ENCODE measurements at places on chromosomes 13 and 19.

- DNase-seq = no peak
These were observed 47.2 kb downstream of the CHST8 start for GRCh38 chr19:33668968-33669367.

DNA sequence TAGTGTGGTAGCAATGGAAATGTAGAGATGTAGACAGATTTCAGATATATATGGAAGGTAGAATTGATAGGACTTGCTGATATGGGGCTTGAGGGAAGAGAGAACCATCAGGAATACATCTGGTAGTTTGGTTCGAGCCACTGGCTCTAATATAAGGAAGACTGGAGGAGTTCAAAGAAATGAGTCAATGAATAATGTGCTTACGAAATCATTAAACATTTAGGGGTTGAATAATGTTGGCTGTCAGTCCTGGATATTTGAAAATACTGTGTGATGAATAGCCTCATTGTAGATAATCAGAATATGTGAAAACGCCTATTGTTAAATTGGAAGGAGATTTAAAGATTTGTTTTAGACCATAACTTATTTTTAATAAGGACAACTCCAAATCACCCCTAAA, 21.6 kb downstream of the SGCG start:
- DNase-seq = no peak

- no peak for DNase-seq
These were observed 134.4 kb upstream of the TSC22D1 start for GRCh38 chr13:44710576-44710975.

GRCh38 chr13:66102864-66103263, 1127.3 kb downstream of the PCDH9 start:
- no peak for DNase-seq

GRCh38 chr13:110628952-110629701, 13.8 kb downstream of the NAXD start:
- DNase-seq = no peak

DNA sequence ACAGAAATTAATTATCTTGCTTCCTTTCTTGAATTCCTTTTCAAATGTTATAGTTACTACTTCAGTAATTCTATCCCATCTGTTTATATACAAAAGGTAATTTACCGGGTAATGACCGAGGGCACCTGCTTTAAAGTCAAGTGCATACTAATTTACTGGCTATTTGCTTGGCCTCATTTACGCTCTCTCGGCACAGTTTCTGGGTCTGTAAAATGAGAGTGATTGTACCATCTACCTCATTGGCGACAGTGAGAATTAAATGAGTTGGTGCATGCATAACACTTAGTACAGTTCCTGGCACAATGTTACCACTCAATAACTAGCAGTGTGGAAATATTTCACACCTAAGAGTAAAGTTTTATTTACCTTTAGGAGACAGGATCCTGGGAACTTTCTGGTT, 111.6 kb downstream of the GGACT start:
- no peak for DNase-seq

DNA sequence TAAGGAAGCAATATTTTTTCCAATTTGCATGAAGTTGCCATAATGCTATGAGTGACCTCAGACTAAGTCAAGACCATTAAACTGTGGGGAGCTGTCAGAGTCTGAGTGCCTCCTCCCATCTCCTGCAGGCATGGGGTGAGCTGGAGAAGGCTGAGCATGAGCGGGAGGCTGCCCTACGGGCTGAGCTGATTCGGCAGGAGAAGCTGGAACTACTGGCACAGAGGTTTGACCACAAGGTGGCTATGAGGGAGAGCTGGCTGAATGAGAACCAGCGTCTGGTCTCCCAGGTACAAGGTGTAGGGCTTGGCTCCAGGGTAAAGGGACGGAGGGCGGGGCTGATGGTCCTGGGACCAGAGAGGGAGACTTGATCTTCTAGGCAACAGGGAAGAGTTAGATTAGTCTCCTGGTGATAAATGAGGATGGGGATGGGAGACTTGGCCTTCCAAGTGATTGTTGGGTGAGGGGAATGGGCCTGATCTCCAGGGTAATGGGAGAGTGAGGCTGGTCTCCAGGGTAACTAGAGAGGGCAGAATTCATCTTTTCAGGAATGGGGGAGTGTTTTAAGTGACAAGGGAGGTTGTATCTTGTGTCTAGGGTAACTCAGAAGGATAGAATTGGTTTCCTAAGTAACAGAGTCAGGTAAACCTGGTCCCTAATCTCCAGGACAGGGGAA, 36.0 kb downstream of the SPTBN4 start:
- no peak for DNase-seq

- no peak for DNase-seq
These were observed 60.9 kb upstream of the MED4 start for GRCh38 chr13:48155848-48156247.

DNA sequence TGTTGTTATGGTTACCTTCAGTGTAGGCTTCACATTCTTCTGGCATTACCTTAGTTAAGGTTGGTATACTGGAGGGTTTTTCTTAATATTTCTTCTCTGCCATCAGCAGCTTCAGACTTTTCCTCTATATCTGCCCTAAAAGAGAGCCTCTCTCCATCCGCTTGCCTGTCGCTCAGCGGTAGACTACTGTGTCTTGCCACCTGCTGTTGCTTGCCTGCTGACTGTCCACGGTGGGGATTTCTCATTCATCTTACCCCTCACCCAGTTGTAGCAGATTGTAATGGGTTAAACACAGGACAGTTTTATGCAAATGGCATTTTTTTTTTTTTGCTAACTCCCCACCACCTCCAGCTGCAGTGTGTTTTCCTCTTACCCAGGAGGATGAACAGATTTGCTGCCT, 577.2 kb downstream of the SLITRK5 start:
- DNase-seq = no peak

- no peak for DNase-seq
These were observed 4.0 kb upstream of the DPF1 start for GRCh38 chr19:38228005-38228377.

GRCh38 chr19:17996826-17997316, 11.1 kb upstream of the ARRDC2 start:
- DNase-seq = no peak

DNA sequence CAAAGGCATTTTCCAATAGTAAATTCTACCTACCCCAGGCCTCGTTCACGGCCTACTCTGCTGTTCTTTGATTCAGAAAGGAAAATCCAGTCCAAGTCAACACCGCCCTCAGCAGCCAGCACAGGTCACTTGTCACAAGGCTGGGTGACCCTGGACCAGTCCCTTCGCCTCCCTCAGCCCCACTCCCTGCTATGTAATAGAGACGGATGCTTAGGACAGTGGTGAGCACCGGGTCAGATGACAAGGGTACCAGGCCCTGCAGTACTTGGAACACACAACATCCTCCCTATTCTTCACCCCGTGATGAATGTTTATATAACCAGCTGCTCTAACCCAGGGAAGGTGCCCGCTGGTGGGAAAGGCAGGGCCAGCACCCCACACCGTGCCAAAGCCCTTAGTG, 14.3 kb downstream of the LATS2 start:
- no peak for DNase-seq

DNA sequence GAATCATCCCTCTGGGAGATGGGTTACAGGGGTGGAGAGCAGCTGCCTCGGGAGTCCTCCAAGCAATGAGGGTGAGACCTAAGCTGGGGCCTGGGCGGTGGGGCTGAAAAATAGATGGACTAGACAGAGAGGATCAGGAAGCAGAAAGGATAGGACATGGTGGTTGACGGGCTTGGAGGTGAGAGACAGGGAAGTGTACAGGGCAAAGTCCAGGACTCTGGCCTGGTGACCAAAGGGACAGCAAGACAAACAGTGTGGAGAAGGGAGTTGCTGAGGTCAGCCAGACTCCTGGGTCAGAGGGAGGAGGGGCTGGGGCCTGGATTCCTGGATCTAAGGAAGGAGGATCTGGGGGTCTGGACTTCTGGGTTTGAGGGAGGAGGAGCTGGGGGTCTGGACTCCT, 5.5 kb downstream of the PHLDB3 start:
- no peak for DNase-seq

DNA sequence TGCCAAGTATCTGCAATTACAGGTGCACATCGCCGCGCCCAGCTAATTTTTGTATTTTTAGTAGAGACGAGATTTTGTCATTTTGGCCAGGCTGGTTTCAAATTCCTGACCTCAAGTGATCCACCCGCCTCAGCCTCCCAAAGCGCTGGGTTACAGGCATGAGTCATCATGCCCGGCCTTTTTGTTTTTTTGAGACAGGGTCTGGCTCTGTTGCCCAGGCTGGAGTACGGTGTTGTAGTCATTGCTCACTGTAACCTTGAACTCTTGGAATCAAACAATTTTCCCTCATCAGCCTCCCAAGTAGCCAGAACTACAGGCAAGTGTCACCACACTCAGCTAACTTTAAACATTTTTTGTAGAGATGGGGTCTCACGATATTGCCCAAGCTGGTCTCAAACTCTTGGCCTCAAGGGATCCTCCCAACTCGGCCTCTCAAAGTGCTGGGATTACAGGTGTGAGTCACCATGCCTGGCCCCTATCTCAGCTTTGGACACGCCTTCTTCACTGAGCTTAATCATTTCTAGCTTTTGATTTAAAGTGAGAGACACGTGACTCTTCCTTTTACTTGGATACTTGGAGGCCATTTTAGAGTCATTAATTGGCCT, 4.0 kb upstream of the IRGC start:
- DNase-seq = no peak

- no peak for DNase-seq
These were observed 114.9 kb downstream of the PCCA start for GRCh38 chr13:100203696-100204367.

DNA sequence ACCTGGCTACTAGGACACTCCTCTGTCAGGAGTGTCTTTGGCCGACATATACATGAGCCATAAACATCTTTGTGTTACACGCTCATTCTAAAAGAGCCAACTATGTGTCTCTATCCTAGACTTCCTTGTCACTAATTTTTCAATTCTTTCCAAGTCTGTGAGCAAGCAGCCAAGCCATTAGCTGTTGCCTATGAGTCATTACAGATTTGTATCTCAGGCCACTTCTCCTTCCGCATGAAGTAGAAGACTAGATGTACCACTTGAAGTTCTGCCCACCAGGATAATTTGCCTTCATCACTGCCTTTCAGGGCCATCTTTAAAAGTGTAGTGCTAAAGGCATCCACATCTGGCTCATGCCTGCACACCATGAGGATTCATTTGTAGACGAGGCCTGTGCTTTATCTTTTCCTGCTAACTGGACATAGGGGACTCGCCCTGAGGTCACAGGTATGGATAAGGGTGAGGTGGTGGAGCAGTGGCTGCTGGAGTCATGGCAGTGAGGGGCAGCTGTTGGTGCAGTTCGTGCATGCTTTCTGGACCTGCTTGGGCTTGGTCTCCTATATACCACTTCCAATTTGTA, 126.1 kb upstream of the KL start:
- no peak for DNase-seq

- DNase-seq = no peak
These were observed 9.6 kb downstream of the AP2A1 start for GRCh38 chr19:49776371-49776764.

- DNase-seq = peak; percentile 98
These were observed 15.2 kb upstream of the MYO1F start for GRCh38 chr19:8592231-8593009.

- DNase-seq = no peak
These were observed 71.0 kb downstream of the RNF17 start for GRCh38 chr13:24834902-24835510.
